ENCODE measurements at places on chromosomes 4 and X. TPM values are rescaled to one million over a fixed set of nuclear protein-coding genes. Genes with fewer than 3 reads are reported as not detected.

DNA sequence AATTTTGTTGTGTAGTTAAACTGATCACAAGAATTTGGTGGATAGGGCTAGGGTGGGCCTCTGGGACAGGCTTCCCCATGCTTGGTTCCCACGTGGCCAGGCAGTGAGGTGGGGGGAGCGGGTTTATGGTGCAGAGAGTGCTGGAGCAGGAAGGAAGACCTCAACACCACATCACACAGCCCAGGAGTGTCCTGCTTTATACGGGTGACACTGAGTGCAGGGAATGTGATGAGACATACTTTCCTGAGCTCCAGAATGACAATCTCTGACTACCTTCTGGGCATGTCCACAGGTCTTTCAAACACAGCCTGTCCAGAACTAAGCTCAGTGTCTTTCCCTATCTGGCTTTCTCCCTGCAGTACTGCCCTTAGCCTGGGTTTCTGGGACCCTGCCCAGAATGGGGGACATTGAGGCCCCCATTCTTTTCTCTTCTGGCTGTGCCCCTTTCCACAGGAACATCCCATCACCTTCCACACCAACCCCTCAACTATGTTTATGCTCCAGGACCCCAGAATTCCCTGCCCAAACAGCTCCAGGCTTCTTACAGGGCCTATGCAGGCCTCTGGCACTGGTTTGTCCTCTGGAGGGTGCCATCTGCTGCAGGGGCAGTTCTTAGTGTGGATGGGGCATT is 36.5 kb upstream of the RASL11B start:
- H3K4me1 ChIP-seq, result no peaks in the 10 kb centered on the region
- no peak for DNase-seq
- H3K36me3 ChIP-seq, result no peaks in the 10 kb centered on the region
- H3K4me3 ChIP-seq, result no peak overlapping the region

DNA sequence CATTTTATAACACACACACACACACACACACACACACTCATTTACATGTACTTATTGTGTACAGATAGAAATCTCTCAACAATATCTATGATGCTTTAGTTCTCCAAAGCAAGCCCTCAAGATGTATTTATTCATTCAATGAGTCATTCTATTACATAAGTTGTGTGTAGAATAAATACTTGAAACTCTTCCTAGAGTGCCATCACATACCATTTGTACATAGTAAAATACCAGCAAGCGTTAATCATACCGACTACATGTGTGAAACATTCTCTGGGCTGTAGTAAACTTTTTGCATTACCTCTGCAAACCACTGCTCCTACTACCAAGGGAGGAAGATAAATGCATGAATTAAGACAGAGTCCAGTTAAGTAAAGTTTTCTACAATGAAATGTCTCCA is 70.9 kb downstream of the EPHA5 start:
- no peak overlapping the region for H3K27ac ChIP-seq
- H3K27me3 ChIP-seq, result no peaks in the 10 kb centered on the region
- no peaks in the 10 kb centered on the region for H3K4me1 ChIP-seq
- no peaks in the 10 kb centered on the region for H3K36me3 ChIP-seq
- no peak for DNase-seq

DNA sequence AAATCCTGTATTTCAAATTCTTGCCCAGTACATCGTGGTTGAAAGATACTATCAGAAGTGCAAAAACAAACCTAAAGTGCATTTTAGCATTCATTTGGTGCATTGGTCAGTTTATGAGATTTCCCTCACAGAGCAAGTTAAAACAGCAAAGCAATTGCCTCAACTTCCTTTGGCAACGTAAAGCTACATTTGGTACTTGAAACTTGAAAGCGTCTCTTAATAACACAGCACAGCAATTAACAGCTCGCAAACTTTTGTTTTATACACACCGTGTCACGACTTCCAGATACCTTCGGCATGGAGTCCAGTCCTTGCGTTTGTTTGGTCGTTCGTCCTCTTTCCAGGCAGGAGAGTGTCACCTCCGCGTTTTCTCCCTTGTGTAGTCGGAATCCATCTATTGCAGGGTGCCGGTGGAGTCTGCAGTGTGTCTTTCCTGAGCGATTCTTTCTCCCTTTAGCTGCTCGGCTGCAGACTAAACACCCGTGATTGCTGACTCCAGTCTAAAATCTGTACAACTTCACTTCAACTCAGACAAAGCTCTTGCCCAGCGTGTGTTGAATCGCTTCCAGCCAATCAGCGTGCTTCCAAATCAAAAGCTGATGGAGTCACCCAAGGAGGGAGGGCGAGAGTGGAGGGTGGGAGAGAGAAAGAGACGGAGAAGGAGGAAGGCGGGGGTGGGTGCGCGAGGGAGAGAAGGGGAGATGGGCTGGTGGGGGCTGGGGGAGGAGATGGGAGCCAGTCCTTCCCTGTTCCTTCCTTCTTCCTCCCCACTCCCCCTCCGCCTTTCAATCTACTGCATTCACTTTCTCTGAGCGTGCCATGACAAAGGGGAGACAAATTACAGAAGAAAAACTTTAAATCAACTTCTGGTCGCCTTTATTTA is at the start of gene PCDH18:
TSS of gene PCDH18 (minus strand) at position 509 of the 883 bp plus-strand sequence. CDS start at position 103, 406 bp downstream.
- H3K27me3 ChIP-seq, result no peaks in the 10 kb centered on the region
- H3K4me1 ChIP-seq, result no peaks in the 10 kb centered on the region
- DNase-seq, result peak; percentile 95

- H3K36me3 ChIP-seq, result no peaks in the 10 kb centered on the region
- H3K27ac ChIP-seq, result no peak overlapping the region
- H3K27me3 ChIP-seq, result no peaks in the 10 kb centered on the region
- no peaks in the 10 kb centered on the region for H3K4me1 ChIP-seq
- DNase-seq, result no peak
These were observed 315.8 kb downstream of the RAB28 start for GRCh38 chr4:13168326-13168725.

- peak; percentile 30 for DNase-seq
- H3K4me3 ChIP-seq, result peak overlapping the region; percentile 52
- peaks cover 96% of the 10 kb centered on the region for H3K27me3 ChIP-seq
- H3K4me1 ChIP-seq, result no peaks in the 10 kb centered on the region
- H3K36me3 ChIP-seq, result no peaks in the 10 kb centered on the region
These were observed 1.4 kb downstream of the FGF2 start for GRCh38 chr4:122827879-122828601.

GRCh38 chr4:32847461-32847860 is 2127.3 kb downstream of the PCDH7 start:
- peak; percentile 13 for DNase-seq
- no peaks in the 10 kb centered on the region for H3K27me3 ChIP-seq
- H3K27ac ChIP-seq, result no peak overlapping the region

DNA sequence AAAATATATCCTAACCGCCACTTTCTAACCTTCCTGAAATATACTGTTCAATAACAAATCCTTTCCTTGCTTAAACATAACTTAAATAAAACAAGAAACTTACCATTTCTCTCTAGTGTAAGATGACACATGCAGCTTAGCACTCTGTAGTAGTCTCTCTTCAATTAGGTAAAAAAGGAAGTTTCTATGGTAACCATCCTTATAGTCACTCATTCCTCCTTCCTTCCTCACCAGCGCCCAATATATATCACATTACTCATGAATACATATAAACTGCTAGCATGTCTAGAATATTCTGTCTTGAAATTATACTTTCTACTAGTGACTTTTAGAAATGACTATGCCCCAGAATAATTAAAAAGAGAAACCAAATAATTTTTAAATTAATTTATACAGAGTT is 112.2 kb downstream of the SNCA start:
- H3K27ac ChIP-seq, result no peak overlapping the region
- H3K36me3 ChIP-seq, result no peaks in the 10 kb centered on the region
- DNase-seq, result no peak
- H3K4me3 ChIP-seq, result no peak overlapping the region
- H3K4me1 ChIP-seq, result no peaks in the 10 kb centered on the region

DNA sequence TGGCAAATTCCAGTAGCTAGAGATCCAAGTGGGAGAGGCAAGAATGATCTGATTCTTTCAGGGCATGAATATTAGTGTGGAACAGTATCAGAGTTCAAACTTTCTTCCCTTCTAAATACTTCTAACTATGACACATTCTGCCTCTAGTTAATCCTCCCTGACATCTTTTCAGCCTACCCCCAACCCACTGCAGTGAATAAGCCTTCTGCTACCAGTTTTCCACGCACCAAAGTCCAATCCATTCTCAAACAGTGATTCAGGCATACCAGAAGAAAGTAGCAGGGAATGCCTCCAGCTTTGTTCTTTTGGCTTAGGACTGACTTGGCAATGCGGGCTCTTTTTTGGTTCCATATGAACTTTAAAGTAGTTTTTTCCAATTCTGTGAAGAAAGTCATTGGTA is 155.4 kb upstream of the FTHL17 start:
- no peaks in the 10 kb centered on the region for H3K27me3 ChIP-seq
- no peak overlapping the region for H3K4me3 ChIP-seq
- no peaks in the 10 kb centered on the region for H3K4me1 ChIP-seq
- no peaks in the 10 kb centered on the region for H3K36me3 ChIP-seq

GRCh38 chrX:86171366-86171765 is 23.1 kb downstream of the DACH2 start:
- no peaks in the 10 kb centered on the region for H3K4me1 ChIP-seq
- no peak for DNase-seq
- no peak overlapping the region for H3K27ac ChIP-seq
- H3K27me3 ChIP-seq, result no peaks in the 10 kb centered on the region
- no peak overlapping the region for H3K4me3 ChIP-seq
- H3K36me3 ChIP-seq, result no peaks in the 10 kb centered on the region

GRCh38 chrX:41932885-41933284 is 9.5 kb upstream of the CASK start:
- no peak overlapping the region for H3K4me3 ChIP-seq
- H3K27me3 ChIP-seq, result no peaks in the 10 kb centered on the region
- H3K36me3 ChIP-seq, result no peaks in the 10 kb centered on the region
- H3K27ac ChIP-seq, result no peak overlapping the region

- DNase-seq, result no peak
- H3K4me1 ChIP-seq, result no peaks in the 10 kb centered on the region
- no peaks in the 10 kb centered on the region for H3K36me3 ChIP-seq
- H3K27ac ChIP-seq, result no peak overlapping the region
- no peaks in the 10 kb centered on the region for H3K27me3 ChIP-seq
- no peak overlapping the region for H3K4me3 ChIP-seq
These were observed 75.8 kb upstream of the ATP6AP2 start for GRCh38 chrX:40504801-40505605.

GRCh38 chr4:8849266-8850073 is 22.2 kb downstream of the HMX1 start:
- no peak overlapping the region for H3K4me3 ChIP-seq
- H3K27me3 ChIP-seq, result peaks cover 100% of the 10 kb centered on the region
- H3K4me1 ChIP-seq, result no peaks in the 10 kb centered on the region
- H3K36me3 ChIP-seq, result no peaks in the 10 kb centered on the region
- peak; percentile 55 for DNase-seq

GRCh38 chr4:72136429-72136828 is 104.6 kb downstream of the NPFFR2 start:
- no peak for DNase-seq
- no peaks in the 10 kb centered on the region for H3K4me1 ChIP-seq
- H3K27me3 ChIP-seq, result no peaks in the 10 kb centered on the region
- H3K36me3 ChIP-seq, result no peaks in the 10 kb centered on the region
- no peak overlapping the region for H3K4me3 ChIP-seq

GRCh38 chr4:152363086-152363485 is 172.8 kb downstream of the FBXW7 start:
- no peak overlapping the region for H3K4me3 ChIP-seq
- H3K36me3 ChIP-seq, result no peaks in the 10 kb centered on the region
- H3K27me3 ChIP-seq, result no peaks in the 10 kb centered on the region
- DNase-seq, result no peak

- no peaks in the 10 kb centered on the region for H3K27me3 ChIP-seq
- H3K4me3 ChIP-seq, result no peak overlapping the region
- H3K36me3 ChIP-seq, result no peaks in the 10 kb centered on the region
- no peak for DNase-seq
- no peak overlapping the region for H3K27ac ChIP-seq
These were observed 215.8 kb upstream of the SMIM31 start for GRCh38 chr4:164538097-164538496.

- no peak for DNase-seq
- H3K27me3 ChIP-seq, result no peaks in the 10 kb centered on the region
- H3K4me3 ChIP-seq, result no peak overlapping the region
- no peaks in the 10 kb centered on the region for H3K36me3 ChIP-seq
- H3K4me1 ChIP-seq, result peaks cover 38% of the 10 kb centered on the region
These were observed 55.4 kb downstream of the MAML3 start for GRCh38 chr4:140098455-140099160.

DNA sequence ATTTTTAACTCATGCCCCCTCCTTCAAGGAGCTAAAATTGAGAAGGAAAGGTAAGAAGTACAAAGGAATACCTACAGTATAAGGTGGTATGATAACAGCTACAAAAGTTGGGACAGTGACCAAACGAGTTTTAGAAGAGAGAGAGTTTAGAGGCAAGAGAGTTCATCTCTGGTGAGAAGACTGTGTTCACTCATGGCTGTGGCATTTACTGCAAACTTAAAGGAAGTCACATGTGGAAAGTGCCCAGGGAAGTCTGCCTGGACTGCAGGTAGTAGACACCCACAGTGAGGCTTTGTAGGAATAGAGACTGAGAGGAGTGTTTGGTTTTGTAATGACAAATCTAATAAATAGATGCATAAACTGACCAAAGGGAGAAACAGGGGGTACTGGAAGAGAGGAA is 493.5 kb downstream of the IL15 start:
- H3K4me3 ChIP-seq, result no peak overlapping the region
- H3K36me3 ChIP-seq, result no peaks in the 10 kb centered on the region
- H3K27ac ChIP-seq, result no peak overlapping the region
- H3K4me1 ChIP-seq, result no peaks in the 10 kb centered on the region
- DNase-seq, result no peak

DNA sequence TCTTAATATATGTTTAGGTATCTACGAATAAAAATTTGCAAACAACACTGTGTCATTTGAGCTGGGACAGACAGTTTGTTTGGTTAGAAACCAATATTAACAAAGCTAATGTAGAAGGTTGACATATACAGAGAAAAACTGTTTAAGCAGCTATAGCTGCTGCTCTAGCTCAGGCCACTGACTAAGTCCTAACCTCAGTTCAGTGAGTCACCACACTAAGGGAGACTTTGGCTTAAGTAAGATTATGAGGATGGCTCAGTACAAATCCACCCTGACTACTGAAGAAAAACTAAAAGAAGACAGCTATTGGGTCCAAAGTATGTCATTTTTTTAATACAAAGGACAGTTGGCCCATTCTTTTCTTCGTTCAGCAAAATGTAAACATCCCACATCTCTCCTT is 717.3 kb upstream of the ACTRT1 start:
- H3K4me3 ChIP-seq, result no peak overlapping the region
- no peaks in the 10 kb centered on the region for H3K27me3 ChIP-seq
- H3K36me3 ChIP-seq, result no peaks in the 10 kb centered on the region
- no peak overlapping the region for H3K27ac ChIP-seq

- no peaks in the 10 kb centered on the region for H3K27me3 ChIP-seq
- no peak overlapping the region for H3K27ac ChIP-seq
- H3K4me3 ChIP-seq, result no peak overlapping the region
- no peak for DNase-seq
These were observed 35.2 kb downstream of the PDS5A start for GRCh38 chr4:39942507-39942906.

GRCh38 chrX:10420134-10420533 is 200.3 kb downstream of the MID1 start:
- no peaks in the 10 kb centered on the region for H3K4me1 ChIP-seq
- H3K27ac ChIP-seq, result no peak overlapping the region
- H3K27me3 ChIP-seq, result no peaks in the 10 kb centered on the region
- DNase-seq, result no peak
- no peaks in the 10 kb centered on the region for H3K36me3 ChIP-seq

- no peaks in the 10 kb centered on the region for H3K27me3 ChIP-seq
- no peak overlapping the region for H3K27ac ChIP-seq
These were observed 116.9 kb upstream of the GALNT7 start for GRCh38 chr4:173051716-173052115.

Gene ASB9
- 2.7 TPM for total RNA-seq

Gene MAGEA1
- total RNA-seq, result not detected

Gene PAK3
- total RNA-seq, result 3.1 TPM

Gene USP26
- not detected for total RNA-seq

Gene TCEAL6
- not detected for total RNA-seq

Gene F9
- total RNA-seq, result not detected
